ENCODE measurements at places on chromosomes 2 and 18.

DNA sequence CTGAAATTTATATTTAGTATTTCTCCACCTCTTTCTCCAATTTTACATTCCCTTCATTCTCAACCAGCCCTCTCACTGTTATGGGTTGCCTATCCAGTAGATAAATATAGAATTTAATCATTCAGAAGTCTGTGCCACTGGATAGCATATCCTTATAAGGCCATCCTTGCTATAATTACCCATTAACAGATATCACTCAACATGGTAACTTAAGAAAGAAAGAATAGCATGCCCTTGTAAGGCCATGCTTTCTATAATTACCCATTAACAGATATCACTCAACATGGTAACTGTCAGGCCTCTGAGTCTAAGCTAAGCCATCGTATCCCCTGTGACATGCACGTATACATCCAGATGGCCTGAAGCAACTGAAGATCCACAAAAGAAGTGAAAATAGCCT lies 1137.4 kb upstream of the FAM98A start:
- DNase-seq = no peak

GRCh38 chr18:44651478-44651877 lies 29.2 kb upstream of the SETBP1 start:
- no peak for DNase-seq

- DNase-seq = no peak
Observed at GRCh38 chr2:114034742-114035141, 144.9 kb downstream of the ACTR3 start.

DNA sequence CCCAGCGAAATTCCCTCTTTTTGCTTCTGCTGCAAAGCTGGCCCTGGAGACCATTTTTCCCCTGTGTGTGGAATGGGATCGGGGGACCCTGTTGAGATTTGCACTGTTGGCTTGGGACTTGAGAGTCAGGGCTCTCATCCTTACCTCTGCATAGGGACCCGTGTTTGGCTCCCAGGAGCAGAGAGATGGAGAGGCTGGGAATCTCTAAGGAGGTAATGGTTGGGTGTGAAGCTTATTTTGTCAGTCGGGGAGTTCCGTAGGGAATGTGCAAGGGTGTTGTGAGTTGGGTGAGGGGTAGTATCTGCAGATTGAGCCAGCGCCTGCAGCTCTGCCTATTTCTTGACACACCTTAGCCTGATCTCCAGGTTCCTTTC lies 4.5 kb downstream of the GATA6 start:
- DNase-seq = no peak

GRCh38 chr2:39099310-39099869 lies 21.5 kb downstream of the SOS1 start:
- no peak for DNase-seq

- no peak for DNase-seq
Observed at GRCh38 chr2:202148515-202149154, 75.6 kb downstream of the KIAA2012 start.

GRCh38 chr2:30629866-30630265 lies 177.4 kb downstream of the CAPN13 start:
- no peak for DNase-seq

DNA sequence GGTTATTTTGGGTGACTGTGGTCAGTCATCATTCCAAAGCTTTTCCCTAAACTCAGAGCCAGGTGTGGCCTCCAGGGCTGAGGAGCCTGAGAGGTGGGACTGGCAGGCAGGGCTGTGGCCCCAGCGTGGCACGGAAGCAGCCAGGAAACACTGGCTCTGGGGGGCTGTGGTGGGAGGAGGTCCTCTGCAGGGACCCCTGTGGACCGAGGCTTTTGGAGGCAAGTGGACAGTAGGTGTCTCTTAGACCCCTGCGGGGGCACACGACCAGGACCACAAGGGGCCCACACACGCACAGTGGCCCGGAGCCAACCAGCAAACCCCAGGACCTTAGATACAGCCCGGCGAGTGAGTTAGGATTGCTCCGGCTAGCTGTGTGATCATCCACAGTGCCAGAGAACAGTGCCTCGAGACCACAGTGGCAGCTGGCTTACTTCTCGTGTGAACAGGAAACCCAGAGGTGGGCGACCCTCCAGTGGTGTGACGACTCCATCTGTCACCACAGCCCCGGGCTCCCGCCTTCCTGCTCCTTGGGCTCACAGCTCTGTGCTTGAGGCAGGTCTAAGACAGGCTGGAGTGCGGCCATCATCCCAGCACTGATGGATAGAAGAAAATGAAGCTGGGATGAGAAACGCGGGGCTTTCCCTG lies 1.6 kb upstream of the RTP5 start:
- no peak for DNase-seq

- no peak for DNase-seq
Observed at GRCh38 chr18:6773777-6774176, 44.3 kb downstream of the ARHGAP28 start.

GRCh38 chr2:39949131-39949530 lies 170.1 kb upstream of the THUMPD2 start:
- DNase-seq = no peak

- no peak for DNase-seq
Observed at GRCh38 chr2:69977906-69978482, 16.6 kb upstream of the ASPRV1 start.

GRCh38 chr2:135963841-135964240 lies 21.6 kb downstream of the DARS1 start:
- DNase-seq = no peak

DNA sequence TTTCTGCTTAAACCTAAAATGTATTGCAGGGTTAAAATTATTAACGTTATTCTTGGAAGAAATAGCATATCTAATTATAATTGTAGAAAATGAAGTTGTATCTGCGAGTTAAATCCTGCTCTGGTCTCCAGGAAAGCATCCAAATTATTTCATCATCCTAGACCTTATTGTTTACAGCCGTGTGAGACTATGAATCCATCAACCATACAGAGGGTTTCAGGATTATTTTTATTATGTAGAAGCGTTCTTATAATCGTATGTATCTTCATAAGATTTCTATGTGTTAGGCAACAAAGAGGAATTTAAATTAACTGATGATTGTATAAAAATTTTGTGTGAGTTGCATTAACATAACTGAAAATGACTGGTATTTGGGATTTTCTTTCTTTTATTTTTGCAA lies 14.5 kb upstream of the DSC3 start:
- no peak for DNase-seq

- DNase-seq = no peak
Observed at GRCh38 chr2:134262684-134263083, 8.8 kb downstream of the MGAT5 start.

DNA sequence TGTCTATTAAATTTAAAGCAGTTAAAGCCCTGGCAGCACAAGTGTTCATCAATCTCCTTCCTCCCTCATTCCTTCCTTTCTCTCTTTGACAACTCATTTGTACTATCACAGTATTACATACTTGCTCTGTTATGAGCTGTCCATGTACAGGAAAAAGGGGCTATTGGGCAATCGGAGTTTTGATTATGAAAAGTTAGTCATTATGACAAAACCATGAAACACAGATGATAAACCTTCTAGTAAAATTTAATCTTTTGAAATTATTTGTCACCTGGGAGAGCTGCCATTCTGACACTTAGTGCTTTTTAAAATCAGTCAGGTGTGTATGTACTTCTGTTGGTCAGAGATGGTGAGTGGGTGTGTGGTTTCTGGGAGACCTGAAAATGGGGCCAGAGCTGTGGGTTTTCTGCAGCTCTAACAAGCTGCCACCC lies 39.4 kb downstream of the MAP4K4 start:
- DNase-seq = no peak

- peak; percentile 49 for DNase-seq
Observed at GRCh38 chr2:105919826-105920225, 175.1 kb downstream of the NCK2 start.

DNA sequence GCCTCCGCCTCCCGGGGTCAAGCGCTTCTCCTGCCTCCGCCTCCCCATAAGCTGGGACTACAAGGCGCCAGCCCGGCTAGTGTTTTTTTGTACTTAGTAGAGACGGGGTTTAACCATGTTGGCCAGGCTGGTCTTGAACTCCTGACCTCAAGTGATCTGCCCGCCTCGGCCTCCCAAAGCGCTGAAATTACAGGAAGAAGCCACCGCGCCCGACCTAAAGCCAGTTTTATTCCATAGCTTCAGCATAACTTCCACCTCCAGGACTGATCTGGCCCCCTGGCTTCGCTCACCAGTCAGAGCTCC lies 783 bp upstream of the TXNL4A start:
- no peak for DNase-seq

GRCh38 chr18:1993866-1994265 lies 577.4 kb downstream of the METTL4 start:
- no peak for DNase-seq

GRCh38 chr2:47708801-47709499 lies 74.0 kb upstream of the MSH6 start:
- DNase-seq = no peak

GRCh38 chr2:6368281-6368680 lies 497.4 kb downstream of the CMPK2 start:
- DNase-seq = no peak

GRCh38 chr18:77765468-77765867 lies 515.8 kb downstream of the GALR1 start:
- no peak for DNase-seq

DNA sequence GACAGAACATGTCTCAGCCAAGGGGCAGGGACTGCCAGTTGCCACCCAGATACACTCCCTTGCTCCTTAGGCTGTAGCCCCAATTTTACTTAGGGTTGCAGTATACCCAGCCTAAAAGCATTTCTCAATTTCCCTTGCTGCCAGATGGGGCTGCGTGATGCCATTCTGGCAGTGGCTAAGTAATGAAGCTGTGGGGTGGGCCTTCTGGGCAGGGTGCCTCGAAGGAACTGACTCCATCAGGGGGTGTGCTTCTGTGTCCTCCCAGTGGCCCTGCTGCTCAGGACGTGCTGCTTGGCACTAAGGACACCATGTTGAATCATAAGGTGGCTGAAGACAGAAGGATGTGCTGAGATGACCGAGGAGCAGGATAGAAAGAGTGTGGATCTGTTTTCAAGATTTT lies 74.2 kb downstream of the VWA3B start:
- no peak for DNase-seq
